Stimulated activated CD4-positive, alpha-beta T cell treated with anti-CD3 and anti-CD28 coated beads, TNF-alpha, amount 100 ng/mL, for 24 hours (primary cell): ENCODE measurements at places on chromosomes 1 and 21.

GRCh38 chr1:31683997-31684396 is 19.8 kb downstream of the COL16A1 start:
- no peak for DNase-seq

DNA sequence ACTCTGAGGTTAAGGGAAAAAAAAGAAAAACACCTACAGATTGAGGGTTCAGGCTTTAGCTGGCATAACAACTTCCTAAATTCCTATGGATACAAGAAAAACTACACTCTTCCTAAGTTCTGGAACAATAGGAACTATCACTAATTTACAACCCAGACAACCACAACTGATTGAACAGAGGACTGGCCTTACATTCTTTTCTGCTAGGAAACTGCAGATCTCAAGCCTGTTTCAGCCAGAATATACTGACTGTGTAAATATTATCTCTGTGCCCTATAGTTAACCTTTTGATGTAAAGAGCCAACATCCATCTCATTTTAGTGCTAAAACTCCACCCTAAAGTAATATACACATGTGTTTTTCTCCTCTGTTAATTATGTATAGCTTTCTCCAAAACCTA is 1186.5 kb upstream of the TMPRSS15 start:
- no peak for DNase-seq

GRCh38 chr1:35367914-35368313 is 99.4 kb downstream of the ZMYM4 start:
- DNase-seq: no peak

DNA sequence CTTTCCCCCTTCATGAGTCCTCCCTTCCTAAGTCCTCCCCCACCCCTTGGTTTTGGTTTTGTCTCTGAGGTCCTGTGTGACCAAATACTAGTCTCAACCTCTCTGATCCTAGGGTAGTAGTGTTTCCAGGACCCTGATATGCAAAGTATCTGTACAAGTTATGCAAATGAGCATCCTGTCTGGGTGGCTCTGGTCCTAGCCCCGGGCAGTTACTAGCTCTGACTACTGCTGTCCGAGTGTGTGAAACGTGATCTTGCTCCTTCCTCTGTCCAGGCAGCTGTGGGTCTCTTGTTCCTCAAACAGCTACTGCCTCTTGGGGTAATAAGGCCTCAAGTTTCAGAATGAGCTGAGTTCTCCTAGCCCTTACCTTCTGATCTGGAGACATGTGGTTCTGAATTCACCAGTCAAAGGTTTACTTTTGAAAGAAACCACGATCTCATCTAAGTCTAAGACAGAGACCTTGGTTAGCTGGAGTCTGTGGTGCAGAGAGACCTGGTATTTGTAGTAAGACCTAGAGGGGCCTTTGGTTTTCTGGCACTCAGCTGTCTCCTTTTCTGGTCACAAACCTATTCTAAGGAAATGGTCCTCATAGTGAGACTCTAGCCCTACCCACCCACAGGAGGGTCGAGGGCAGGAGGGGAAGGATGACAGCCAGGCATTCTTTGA is 31.0 kb upstream of the IL19 start:
- no peak for DNase-seq

DNA sequence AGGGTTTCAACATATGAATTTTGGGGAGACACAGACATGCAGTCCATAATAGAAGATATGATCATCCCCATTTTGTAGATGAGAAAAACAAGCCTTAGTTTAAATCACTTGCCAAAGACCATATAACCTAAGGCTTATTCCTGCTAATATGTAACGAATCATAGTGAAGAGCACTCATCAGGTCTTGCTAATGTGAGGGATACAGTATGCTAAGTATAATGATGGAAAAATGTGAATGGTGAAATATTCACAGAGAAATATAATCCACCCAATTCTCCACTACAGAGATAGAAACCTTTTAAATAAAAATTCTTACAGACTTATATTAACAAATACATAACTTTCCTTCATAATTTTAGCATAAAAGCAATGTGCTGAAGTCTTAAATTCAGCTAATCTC is 18.9 kb downstream of the ERICH3 start:
- DNase-seq: no peak

GRCh38 chr21:38861056-38861455 is 55.3 kb downstream of the ETS2 start:
- no peak for DNase-seq

GRCh38 chr1:22064751-22065402 is 12.4 kb downstream of the CDC42 start:
- DNase-seq: no peak
